Stimulated activated CD4-positive, alpha-beta T cell treated with anti-CD3 and anti-CD28 coated beads, Interleukin-1b, Interleukin-23, amount 100 ng/mL, for 24 hours (primary cell): ENCODE measurements at places on chromosomes 4 and X.

DNA sequence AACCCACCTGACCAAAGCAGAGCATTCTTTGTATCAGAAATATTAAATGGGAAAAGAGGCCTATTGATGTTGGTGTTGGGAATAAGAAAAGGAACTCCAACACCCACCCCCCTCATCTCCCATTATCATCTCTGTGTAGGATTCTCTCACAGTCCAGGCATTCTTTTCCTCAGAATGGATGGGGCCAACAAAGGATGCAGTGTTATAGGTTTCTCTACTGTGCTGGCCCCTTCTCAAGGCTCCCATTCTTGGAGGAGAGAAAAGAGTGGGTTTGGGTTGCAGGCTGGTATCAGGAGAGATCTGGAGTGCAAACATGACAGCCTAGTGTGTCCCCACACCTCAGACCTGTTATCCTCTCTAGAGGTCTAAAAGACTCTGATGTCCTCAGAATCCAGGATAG is 59.6 kb downstream of the UGT8 start:
- DNase-seq, result no peak

- DNase-seq, result no peak
Observed at GRCh38 chr4:133147921-133148689, 989 bp upstream of the PCDH10 start.

DNA sequence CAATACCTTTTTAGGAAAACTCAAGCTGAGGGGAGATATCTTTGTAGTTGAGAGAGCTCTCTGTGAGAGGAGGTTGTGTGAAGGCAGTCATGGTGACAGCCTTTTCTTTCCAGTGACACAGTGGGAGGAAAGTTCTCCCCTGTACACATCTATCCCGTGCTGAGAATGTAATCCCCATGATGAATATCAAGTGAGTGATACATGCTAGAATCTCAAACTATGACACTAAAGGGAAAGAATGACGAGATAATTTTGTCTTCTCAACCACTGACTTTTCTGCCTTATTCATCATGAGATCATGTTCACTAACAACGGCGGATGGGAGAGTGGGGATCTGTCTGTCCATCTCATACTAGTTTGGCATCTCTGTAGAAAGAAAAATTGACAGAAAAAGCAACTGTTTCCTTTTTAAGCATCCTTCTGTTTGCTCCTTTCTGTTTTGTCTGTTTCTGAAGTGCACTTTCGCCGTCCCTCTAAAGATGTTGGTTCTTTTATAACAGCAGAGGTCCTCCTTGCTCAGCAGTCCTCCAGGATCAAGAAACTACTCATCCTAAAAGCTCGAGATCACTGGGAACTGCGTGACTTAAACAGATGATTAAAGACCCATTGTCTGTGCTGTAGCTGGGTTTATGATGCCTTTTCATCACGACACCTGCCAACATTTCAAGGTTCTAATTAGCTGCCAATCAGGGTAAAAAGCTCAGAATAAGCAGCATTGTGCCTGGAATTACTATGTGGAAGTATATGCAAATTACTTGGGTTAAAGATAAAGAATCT is 137.6 kb downstream of the DCK start:
- DNase-seq, result no peak

DNA sequence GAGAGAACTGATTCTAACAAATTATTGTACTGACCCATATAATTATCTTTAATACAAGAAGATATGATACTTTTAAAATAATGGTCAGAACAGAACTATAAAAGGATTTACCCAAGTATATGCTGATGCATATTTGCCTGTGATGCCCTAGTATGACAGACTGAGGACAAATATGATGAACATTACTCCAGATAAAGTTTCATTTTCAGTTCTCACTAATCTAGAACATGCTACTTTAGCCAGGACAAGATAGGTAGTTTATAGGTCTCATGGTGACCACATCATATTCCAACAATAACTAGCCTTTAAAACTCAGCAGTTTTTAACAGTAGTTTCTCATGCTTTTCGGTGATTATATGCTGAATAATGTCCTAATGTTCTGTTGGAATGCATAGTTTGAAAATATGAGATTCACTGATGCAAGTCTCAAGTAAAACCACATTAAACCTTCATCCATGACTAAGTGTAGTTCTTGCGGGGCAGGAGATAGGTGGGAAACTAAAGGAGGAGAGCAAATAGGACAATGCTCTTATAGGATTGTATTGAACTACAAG is 295.2 kb upstream of the AGA start:
- no peak for DNase-seq

DNA sequence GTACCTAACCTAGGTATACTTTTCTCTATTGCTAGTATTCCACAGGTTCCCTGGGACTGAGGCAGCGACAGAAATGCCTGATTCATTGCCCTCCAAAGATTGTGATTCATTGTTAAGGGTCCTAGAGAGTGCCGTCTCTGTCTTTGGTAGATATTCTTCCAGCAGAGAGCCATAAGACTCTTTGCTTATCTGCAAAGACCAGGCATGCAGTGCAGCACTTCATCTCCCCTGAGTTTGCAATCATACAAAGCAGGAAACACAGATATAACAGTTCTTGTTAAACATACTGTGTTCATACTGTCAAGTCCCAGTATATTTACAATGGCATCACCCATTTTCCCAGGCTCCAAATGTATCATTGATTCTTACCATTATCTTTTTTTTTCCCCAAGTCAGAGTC is 47.7 kb downstream of the KLF8 start:
- no peak for DNase-seq

DNA sequence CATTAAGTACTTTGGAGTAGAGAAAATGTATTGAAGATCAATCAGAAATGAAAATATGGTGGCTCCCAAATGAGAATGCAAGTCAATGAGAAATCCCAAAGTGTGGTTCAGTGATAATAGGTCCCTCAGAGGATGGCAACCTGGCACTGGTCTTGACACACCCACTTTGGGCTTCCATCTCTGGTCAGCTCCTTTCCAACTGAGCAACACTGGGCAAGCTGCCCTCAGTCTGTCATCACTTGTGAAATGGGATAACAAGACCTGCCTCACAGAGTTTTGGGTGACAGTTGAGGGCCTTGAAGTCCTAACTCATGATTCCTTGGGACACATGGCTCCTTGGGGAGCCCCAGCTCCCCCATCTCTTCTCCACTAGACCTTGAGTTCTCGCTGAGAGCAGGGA is 29.0 kb upstream of the MAMLD1 start:
- DNase-seq, result no peak

DNA sequence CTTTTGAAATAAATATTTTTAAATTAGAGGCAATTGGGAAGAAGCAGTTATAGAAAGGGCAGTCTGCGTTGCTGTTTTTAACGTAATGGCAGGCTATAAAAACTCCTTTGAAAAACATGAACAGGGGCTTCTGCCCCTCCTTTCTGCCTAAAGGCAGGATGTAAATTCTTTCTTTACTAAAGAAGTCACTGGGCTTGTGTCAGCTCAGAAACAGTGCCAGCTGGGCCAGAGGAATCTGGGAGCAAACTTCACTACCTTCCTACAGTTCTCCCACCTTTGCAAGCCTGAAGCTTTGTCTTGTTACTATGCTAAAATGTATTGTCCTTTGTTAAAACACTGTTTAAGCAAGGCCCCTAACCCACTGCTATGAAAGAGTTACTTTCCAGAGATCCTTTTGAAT is 1664.8 kb downstream of the RPA4 start:
- no peak for DNase-seq

DNA sequence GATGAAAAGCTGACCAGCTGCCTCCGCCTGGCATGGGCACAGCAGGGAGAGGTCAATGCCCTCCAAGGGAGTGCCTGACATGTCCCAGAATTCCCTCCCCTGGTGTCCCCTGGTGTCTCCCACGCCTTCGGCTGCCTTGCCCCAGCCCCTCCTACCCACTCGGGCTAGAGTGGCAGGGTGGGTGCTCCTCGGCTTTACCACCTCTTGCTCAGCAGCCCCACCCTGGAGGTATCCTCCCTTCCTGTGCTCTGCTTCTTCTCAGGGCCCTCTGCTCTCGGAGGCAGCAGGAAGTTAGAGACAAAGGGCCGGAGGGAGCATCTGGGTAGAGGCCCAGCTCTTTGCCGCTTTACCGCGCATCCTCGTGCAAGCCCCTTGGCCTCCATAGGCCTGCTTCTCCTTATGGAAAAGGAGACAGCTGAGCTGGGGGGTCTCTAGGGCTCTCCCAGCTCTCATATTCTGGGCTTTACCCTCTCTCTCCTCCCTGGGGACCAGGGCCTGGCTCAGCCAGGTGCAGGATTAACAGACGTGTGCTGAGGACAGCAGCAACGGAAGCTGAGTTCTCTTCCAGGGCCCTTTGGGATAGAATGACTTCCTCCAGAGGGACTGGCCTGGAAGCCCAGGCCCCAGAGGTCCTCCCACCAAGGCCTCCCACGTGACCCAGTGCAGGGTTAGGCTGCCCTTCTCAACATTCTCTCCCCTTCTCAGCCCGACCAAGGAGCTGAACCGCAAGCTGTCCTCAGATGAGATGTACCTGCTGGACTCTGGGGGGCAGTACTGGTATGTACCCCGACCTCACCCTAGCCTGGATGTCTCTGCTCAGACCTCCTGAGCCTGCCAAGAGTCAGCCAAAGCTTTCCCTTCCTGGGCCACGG is 17.2 kb downstream of the XPNPEP2 start:
- DNase-seq, result no peak

DNA sequence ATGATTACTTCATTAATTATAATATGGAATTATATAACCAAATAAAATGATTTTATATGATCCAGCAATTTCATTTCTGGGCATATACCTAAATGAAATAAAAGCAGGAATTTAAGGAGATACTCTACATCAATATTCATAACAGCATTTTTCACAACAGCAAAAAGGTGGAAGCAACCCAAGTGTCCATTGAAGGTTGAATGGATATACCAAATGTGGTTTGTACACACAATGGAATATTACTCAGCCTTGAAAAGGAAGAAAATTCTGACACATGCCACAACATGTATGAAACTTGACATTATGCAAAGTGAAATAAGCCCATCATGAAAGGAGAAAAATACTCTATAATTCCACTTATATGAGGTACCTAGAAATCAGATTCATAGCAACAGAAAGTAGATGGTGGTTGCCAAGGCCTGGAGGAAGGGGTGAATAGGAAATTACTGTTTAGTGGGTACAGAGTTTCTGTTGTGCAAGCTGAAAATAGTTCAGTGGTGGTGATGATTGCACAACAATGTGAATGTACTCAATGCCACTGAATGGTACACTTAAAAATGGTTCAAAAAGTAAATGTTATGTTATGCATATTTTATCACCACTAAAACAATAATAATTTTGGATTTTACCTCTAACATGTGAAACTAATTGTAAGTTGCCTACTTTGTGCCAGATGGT is 471.5 kb downstream of the SPRY1 start:
- no peak for DNase-seq

GRCh38 chr4:34139346-34139745 is 2105.0 kb downstream of the ARAP2 start:
- no peak for DNase-seq

- DNase-seq, result no peak
Observed at GRCh38 chr4:74097116-74097515, 1.9 kb downstream of the CXCL2 start.

GRCh38 chr4:154183264-154183663 is 308.3 kb downstream of the DCHS2 start:
- no peak for DNase-seq

- no peak for DNase-seq
Observed at GRCh38 chrX:45324941-45325340, 124.3 kb upstream of the DIPK2B start.
